ENCODE measurements at places on chromosomes 3 and 15.

DNA sequence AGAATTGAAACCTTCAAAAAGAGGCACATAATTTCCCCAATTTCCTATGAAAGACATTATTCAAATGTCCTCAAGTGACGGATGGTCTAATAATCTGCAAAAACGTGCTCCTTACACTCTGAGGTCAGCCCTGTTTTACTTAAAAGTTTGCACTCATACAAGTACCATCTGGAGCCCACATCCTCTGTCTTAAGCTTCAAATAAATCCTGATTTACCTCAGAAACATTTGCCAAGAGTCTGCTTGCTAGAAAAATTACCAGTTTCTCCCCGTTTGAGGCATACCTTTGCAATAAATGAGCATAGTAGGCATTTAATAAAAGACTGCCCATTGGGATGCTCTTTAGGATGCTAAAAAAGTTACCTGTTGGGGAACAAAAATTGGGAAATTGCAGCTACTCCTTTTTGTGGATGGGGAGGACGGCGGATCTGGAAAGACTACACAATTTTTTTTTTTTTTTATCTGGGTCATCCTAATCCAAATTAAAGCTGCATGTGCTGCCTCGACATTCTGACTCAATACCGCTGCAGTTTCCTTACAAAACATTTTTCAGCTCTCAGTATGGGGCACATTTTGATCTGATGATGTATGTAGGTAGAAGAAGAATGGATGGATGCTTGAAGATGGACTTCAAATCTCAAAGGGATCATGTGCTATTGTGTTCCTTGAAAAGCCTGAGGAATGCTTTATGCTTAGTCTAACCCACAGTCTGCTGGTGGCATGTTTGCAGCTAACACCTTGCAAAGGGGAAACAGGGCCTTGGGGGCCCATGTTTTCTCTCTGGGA, 233.7 kb upstream of the ADAMTS9 start:
- no peak for DNase-seq

- DNase-seq = no peak
Measured at GRCh38 chr3:29683018-29683993, 402.4 kb downstream of the RBMS3 start.

DNA sequence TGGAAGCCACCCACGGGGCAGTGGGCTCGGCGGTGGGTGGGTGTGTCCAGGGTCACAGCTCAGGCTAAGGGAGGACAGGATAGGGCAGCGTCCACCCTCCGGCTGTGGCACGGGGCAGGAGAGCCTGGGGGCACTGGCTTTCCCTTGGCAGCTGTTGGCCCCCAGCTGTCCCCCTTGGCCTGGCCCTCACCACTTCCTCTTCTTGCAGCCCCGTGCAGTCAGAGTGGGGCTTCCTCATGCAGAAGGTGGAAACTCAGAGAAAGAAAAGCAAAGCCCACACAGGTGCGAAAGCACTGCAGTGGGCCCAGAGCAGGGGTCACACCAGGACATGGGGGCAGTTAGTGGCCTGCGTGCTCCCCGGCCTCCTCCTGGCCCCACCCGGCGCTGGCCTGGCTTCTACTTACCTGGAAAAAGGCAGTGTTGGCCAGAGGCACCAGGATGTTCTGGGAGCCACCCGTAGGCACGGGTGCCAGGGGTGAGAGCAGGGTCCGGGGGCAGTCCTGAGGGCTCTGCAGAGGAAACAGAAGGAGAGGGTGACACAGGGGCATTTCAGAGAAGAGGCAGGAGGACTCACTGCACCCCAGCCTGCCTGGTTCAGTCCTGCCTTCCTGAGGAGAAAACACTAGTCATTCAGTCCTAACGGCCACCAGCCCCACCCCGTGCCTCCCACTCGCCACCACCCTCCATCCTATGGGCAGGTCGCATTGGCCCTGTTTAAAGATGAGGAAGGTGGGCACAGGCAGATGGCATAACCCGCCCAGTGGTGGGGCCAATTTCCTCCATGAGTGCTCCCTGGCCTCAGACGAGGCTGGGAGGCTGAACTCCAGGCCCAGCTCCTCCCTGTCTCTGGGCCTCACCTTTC, 28.3 kb downstream of the PLXND1 start:
- no peak for DNase-seq

- DNase-seq = no peak
Measured at GRCh38 chr3:139430493-139430892, 41.0 kb upstream of the COPB2 start.

- no peak for DNase-seq
Measured at GRCh38 chr3:131549340-131549739, 46.6 kb upstream of the MRPL3 start.

DNA sequence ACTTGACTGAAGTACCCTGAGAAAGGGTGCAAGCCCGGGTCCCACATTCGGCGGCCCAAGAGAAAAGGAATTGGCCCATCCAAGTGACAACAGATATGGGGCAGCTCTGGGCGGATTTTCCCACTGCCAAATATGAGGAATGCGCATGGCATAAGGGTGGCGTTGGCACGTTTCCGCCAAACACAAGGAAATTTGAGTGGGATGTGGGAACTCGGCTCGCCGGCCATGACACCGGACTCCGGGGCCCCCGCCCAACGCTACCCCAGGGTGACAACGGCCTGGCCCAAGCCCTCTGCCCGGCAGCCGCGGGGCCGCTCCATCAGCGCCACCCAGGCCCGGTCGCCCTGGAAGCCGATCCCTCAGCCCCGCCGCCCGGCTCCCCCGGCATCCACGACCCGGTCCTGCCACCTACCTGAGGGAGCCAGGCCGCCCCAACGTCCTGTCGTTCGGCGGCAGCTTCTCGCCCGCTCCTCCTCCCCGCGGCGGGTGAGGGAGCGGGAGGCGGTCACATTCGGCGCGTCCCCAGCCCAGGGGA, 449 bp downstream of the RAF1 start:
- DNase-seq = no peak
